ENCODE measurements at places on chromosomes 2 and 18. TPM values are rescaled to one million over a fixed set of nuclear protein-coding genes. Genes with fewer than 3 reads are reported as not detected.

The DDX18 gene
- 46.1 TPM for total RNA-seq

The OSR1 gene
- total RNA-seq: 40.0 TPM

The MEP1B gene
- 0.33 TPM for total RNA-seq

The GALNT3 gene
- 2.4 TPM for total RNA-seq

Data from breast epithelium (tissue), 4 donors.